ENCODE measurements at places on chromosomes 5 and 9.

DNA sequence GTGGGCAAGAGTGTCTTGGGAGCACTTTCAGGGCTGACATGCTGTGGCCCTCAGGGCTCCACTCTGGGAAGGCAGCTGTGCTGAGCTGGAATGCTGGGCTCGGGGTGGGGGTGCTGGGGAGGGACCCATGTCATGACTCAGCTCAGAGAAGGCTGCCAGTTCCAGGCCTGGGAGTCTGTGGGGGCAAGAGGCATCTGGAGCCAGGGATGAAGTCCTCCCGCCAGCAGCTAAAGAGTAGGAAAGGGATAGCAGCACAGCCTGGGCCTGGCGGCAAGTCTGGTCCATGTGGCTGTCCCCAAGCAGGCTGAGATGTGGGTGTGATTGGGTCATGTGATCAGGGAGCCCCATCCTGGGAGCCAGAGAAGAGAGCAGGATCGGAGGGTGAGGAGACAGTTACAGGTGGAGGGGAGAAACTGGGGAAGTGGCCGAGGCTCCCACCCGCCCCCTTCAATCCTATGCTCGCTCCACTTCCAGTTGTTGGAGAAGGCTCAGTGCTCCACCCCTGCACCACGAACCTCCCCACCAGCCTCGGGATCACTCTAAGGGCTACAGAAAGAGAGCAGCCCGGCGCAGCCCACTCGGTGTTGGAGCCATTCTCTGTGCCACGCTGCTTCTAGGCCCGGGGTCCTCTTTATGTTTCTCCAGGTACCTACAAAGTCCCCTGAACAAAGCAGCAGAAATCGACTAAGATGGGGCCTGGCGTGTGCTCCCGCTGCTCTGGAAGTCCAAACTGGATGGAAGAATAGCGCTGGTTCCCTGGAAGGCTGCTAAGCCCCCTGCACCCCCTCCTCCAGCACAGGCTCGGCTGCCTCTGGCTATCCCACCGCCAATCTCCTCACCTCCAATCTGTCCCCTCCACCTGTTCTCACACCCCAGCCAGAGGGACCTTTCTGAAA is 12.0 kb downstream of the PDGFRB start:
- DNase-seq = no peak

DNA sequence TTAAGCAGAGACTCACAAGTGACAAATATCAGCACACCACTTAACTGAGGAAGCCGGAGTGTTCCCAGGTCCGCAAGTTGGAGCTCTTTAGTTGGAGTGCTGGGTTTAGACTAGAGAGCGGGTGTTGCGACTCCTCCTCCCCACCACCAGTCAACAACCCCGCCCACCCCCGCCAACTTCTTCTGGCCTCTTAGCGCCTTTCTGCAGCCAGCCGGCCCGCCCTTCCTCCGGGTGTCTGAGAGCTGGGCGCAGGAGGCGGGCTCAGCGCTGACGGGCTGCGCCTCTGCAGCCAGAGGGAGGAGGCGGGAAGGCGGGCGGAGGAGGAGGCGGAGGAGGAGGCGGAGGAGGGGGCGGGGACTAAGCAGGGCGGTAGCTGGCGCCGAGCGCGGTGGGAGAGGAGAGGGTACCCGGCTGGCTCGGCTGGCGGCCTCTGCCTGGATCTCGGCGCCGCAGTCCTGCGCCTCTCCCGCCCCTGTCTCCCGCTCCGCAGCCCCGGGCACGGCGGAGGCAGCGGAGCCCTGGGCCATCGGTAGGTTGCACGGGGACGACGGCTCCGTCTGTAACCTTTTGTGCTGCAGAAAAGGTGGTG is at the start of gene MACIR:
Gene MACIR, plus strand, starts transcription at position 396 of the 589 bp plus-strand sequence. CDS start 17,157 bp downstream, outside the sequence.
- DNase-seq = peak; percentile 89

DNA sequence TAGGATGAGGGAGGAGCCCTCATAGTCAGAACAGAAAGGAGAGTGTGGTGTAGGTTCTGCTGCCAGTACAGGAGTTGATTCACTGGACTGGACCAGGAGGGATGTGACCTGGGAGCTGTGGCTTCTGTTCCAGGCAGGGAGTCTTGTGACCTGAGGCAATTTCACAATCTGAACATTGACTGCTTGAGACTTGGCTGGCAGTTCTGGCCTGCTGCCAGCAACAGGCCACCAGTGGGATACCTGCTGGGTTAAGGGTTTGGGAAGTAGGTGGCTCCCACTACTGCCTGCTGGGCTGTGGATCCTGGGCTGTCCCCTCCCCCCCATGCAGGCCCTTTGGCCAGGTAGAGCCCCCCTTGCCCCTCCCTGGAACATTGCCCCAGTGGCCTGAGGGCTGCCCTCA is 268.6 kb upstream of the ARRDC3 start:
- DNase-seq = no peak

DNA sequence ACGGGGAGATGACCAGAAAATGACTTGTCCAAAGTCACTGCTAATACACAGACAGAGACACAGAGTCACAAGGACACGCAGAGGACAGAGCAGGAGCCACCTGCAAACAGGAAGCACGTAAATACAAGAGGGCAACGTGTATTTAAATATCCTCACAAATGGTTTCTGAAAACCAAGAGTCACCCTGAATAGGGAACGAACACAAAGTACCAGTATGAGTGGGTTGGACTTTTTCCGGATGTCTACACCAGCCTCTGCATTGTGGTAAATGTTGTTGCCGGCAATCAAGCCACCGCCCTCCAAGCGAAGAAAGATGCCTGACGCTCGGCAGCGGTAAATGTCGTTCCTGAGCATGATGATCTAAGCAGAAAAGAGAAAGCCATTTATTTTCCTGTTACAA is 44.5 kb downstream of the FBXO10 start:
- no peak for DNase-seq

GRCh38 chr5:86869268-86869667 is 251.5 kb downstream of the COX7C start:
- DNase-seq = no peak

GRCh38 chr5:88815050-88815789 is 67.8 kb downstream of the MEF2C start:
- DNase-seq = no peak

GRCh38 chr5:53381-54174 is 38.4 kb upstream of the PLEKHG4B start:
- DNase-seq = no peak

Data from AG04449 (cell line).